Omental fat pad (tissue), 4 donors: ENCODE measurements at places on chromosomes 3 and 15. TPM values are rescaled to one million over a fixed set of nuclear protein-coding genes. Genes with fewer than 3 reads are reported as not detected.

Gene PSMD6
- total RNA-seq = 53.6 TPM

Gene ST8SIA2
- not detected for total RNA-seq

Gene LNP1
- 5.7 TPM for total RNA-seq

Gene PIAS1
- 38.1 TPM for total RNA-seq

Gene HYAL1
- 16.9 TPM for total RNA-seq

Gene GPD1L
- 114 TPM for total RNA-seq

Gene B3GNT5
- 42.0 TPM for total RNA-seq

Gene CYP1A2
- total RNA-seq = not detected

Gene GOLGA6D
- total RNA-seq = not detected

Gene GALNT15
- total RNA-seq = 558 TPM

Gene PLD1
- total RNA-seq = 31.1 TPM

Gene FOXB1
- not detected for total RNA-seq

Gene GABRB3
- 1.8 TPM for total RNA-seq

Gene VWA5B2
- total RNA-seq = 0.19 TPM

Gene SH2D7
- not detected for total RNA-seq

Gene RAB5A
- total RNA-seq = 76.8 TPM

Gene TERB2
- total RNA-seq = not detected

Gene ZNF80
- 0.19 TPM for total RNA-seq

Gene ZNF860
- 0.37 TPM for total RNA-seq

Gene APOD
- 340 TPM for total RNA-seq

Gene PYGO1
- total RNA-seq = 7.7 TPM

Gene ADGRG7
- total RNA-seq = not detected

Gene CPN2
- total RNA-seq = not detected

Gene PPP1R14D
- total RNA-seq = not detected

Gene TICRR
- 0.36 TPM for total RNA-seq

Gene ZXDC
- total RNA-seq = 29.9 TPM

Gene MAGEL2
- total RNA-seq = 0.72 TPM
